ENCODE measurements at places on chromosomes 12 and 14.
A peak's percentile ranks its signal among the peaks of the same experiment; 100 is the strongest.

GRCh38 chr14:92247341-92247740 is 75.6 kb upstream of the SLC24A4 start:
- no peak for DNase-seq

DNA sequence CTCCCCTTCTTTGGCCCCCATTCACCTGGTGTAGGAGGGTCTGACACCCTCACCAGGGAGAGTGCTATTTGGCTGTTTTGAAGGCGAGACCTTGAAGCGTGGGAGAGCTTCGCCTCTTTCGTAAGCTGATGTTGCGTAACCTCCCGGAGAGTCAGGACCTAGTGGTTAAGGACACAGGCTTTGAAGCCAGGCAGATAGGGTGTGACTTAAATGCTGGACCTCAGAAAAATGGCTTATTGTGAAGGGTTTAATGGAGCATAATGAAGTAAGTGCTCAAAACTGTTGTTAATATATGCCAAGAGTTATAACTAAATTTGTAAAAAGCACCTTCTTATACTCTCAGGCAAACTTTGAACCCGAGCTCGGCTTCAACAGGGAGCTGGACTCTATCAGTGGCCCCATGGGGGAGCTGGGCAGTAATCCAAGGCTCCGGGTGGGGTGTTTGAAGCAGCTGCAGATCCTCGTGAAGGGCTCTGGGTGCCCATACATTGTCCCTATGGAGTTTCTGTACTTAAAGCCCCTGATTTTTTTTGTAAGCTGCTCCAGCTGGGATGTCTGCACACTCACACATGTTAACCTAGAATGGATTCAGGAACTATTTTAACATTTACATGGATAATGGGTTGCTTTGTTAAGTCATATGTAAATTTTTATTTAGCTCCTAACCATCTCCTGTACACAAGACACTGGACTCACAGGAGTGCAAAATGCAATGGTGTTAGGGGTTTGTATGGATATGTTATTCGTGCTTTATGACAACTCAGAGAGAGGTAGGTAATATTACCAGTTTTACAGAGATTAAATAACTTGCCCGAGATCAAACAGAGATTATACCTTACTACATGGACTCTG is 26.0 kb downstream of the PPFIBP1 start:
- DNase-seq, result peak; percentile 77

GRCh38 chr12:124318278-124319020 is 23.6 kb downstream of the RFLNA start:
- no peak for DNase-seq

- no peak for DNase-seq
Measured at GRCh38 chr12:3622021-3622821, 130.7 kb downstream of the CRACR2A start.

- DNase-seq, result no peak
Measured at GRCh38 chr12:123131291-123131832, 19.5 kb downstream of the PITPNM2 start.

GRCh38 chr12:72836194-72836593 is 564.0 kb downstream of the TRHDE start:
- no peak for DNase-seq

DNA sequence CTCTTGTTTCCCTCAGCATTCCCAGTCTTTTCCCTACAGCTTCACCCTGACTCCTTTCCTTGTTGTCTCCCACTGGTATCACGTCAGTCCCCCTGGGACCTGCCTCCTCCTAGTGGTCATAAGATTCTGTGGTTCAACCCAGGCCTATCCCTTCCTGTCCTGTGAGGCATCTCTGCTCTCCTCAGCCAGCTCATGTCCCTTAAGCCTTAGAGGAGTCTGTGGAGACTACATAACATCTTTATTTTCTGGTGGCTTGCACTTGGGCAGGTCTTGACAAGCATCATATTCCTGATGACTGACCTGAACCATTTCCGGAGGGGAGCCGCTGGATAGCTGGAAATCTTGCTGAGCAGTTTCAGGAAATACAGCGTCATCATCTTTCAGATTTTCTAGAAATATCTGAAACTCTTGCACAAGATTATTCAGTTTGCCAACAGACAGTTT is 688 bp downstream of the C12orf71 start:
- no peak for DNase-seq

- no peak for DNase-seq
Measured at GRCh38 chr14:85533861-85534291, 3.9 kb downstream of the FLRT2 start.

DNA sequence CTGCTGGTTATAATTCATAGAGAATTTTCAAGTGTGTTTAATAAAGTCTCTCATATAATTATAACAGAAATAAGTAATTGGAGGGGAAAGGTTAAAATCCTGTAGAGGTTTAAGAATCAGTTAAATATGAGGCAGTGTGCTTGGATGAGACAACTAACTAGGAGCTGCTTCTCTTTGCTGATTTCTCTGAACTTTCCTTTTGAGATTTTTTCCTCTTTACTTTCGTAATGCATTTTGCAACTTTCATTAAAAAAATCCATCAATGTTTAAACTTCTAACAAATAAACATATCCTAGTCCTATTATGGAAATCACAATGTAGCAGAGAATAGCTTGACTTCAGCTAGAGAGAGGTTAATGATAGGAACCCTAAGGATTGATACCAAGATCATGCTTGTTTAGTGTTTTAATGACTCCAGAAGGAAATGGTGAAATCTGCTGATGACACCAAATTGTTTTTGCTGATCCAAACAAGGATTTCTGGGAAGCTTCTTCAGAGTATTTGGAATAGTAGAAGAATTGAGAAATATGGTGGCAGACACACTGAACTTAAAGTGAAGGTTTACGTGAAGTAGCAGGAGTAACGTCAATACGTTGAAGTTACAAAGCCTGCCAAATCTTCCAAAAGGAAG is 122.6 kb downstream of the RAD51B start:
- DNase-seq, result no peak

DNA sequence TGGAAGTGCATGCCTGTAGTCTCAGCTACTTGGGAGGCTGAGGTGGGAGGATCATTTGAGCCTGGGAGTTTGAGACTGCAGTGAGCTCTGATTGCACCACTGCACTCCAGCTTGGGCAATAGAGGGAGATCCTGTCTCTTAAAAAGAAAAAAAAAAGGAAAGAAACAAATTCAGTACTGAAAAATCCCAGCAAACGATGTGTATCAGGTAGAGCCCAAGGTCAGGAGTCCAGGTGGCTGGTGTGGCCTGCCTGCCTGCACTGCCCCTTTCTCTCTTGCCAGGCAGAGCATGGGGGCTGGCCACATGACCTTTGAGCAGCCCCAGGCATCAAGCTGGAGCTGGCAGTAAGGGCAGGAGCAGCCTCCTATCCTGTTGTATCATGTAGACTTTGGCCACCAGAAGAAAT is 31.8 kb downstream of the ELK3 start:
- no peak for DNase-seq

- DNase-seq, result no peak
Measured at GRCh38 chr14:59238216-59238615, 49.7 kb downstream of the DAAM1 start.

GRCh38 chr14:91315844-91316267 is 71.4 kb upstream of the GPR68 start:
- no peak for DNase-seq

GRCh38 chr14:96090441-96091148 is 51.4 kb downstream of the C14orf132 start:
- DNase-seq, result no peak

DNA sequence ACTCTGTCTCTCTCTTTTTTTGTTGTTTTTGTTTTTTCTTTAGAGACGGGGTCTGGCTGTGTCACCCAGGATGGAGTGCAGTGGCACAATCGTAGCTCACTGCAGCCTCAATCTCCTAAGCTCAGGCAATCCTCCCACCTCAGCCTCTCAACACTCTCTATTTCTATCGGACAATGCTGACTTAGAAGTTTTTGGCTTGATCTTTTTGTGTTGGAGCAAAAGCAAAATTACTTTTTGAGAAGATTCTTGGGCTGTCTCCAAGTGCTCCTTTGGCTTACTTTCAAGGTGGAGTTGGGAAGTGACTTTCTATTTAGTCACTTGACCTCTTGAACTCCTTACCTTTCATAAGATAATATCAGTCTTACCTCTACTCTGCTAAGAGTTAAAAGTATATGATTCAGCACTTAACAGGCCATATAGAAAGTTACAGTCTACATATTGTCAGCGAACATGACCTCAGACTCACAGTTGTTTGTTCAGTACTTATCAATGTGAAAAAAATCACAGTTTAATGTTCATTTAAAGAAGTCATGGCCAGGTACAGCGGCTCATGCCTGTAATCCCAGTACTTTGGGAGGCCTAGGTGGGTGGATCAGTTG is 15.4 kb upstream of the MIA2 start:
- no peak for DNase-seq

DNA sequence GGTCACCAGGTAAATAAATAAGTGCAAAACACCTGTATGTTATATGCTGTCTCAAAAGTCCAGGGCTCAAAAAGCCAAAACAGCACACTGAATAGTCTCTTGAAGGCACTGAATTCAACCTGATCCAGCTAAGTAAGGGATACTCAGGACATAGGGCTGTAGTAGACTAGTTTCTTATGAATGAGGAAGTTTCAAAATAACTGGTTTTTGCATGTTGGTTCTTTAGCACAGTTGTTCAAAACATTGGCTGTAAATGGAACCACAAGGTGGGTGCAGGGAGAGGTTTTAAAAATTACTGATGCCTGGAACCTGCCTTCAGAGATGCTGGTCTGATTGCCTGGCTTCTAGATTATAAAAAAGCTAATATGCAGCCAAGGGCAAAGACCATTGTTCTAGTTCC is 34.1 kb downstream of the NDUFA12 start:
- no peak for DNase-seq

DNA sequence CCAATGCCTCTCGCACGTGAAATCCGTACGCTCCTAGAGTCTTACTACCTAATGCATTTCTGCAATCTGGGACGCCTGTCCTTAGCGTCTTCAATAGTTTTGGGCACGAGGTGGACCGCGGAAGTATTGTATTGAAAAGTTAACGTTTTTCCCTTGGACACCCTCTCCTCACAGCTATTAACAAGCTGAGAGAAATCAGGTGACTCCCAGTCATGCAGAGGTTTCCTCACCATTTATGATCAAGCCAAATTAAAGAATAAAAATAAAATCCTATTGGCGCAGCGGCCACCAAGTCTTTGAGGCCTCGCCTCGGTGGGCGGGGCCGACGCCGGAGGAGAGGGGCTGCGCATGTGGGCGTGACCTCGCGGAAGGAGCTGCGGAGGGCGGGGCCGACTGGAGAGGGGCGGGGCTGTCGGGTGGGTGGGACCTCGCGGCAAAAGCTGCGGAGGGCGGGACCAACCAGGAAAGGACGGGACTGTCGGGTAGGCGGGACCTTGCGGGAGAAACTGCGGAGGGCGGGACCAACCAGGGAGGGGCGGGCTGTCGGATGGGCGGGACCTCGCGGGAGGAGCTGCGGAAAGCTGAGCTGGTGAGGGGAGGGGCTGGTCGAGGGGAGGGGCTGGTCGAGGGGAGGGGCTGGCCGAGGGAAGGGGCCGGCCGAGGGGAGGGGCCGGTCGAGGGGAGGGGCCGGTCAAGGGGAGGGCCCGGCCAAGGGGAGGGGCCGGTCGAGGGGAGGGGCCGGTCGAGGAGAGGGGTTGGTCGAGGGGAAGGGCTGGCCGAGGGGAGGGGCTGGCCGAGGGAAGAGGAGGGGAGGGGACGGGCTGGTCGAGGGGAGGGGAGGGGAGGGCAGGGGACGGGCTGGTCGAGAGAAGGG is 1.1 kb upstream of the PPP2R5C start:
- peak; percentile 93 for DNase-seq

GRCh38 chr12:124236625-124237031 is 58.3 kb upstream of the RFLNA start:
- no peak for DNase-seq

GRCh38 chr12:79655036-79655435 is 35.7 kb downstream of the PAWR start:
- no peak for DNase-seq

GRCh38 chr12:100953217-100953616 is 158.6 kb downstream of the ANO4 start:
- no peak for DNase-seq

Measured in left renal pelvis (tissue), 4 donors.